ENCODE measurements at places on chromosomes 13 and 19.

DNA sequence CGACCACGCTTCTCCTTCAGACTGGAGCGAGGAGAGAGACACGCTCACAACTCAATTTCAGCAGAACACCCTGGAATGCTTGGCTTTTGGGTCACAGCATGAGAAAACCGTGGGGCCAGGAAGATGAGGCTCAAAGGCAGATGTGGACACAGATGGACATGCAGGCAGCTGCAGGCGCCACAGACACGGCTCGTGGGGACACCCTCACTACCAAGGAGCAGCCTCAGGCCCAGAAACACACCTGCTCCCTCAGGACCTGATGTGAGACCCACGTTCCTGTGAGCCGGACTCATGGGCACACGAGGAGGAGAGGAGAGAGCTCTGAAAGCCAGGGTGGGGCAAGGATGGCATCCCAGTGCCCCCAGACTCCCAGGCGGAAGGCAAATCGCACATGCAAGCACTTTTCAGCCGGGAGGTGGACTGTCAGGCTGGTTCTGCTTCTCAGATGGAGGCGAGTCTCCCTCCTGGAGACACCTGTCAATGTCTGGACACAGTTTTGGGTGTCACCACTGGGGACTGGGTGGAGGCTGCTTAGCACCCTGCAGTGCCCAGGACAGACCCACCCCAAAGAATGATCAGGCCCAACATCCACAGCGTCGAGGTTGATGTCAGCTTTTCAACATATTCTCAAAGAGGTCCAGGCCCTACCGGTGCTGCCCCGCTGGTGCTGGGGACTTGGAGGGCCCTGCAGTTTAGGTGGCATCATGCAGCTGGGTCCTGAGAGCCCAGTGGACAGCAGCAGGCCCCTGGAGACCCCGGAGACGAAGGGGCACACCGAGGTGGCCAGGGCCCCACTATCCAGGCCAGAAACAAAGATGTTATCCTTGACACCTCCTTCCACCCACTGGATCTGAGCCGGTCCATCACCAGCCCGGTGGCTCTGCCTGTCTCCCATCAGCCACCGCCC lies 2.3 kb downstream of the ABHD17A start:
- DNase-seq, result no peak

DNA sequence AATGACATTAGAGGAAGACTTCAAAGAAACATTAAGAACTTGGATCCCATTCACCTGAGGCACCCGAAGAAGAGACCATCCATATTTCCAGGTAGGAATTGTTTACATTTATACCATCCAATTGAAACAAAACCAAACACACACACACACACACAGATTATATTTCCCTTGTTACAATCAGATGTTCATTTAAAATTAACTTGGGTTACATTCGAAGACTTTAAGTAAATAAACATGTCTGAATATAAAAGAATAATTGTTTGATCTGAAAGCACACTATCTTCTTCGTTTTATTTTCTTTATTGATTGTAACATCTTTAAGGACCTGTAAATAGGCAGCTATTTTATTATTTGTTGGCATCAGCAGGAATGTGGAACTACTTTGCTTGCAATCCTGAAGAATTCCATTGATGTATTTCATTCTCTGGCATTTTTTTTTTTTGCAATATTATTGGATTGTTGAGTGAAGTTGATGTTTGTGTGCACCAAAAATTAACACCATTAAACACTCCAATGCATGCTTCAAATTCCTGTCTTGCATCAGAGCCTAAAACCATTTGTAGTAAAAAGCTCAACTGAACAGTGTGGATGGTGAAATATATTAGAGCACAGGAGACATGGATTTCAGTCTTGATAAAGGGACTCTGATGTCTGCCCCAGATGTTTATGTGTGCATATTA lies 85.3 kb upstream of the FRY start:
- DNase-seq, result no peak

GRCh38 chr19:33796164-33796875 lies at the start of gene KCTD15:
TSS of gene KCTD15 (plus strand) at chr19:33796870. CDS start at chr19:33800455, 3,585 bp downstream.
- no peak for DNase-seq

GRCh38 chr19:40519352-40520322 lies 52.8 kb downstream of the SPTBN4 start:
- DNase-seq, result no peak

- no peak for DNase-seq
These were observed 7.2 kb upstream of the MBNL2 start for GRCh38 chr13:97214921-97215320.

- no peak for DNase-seq
These were observed 20.5 kb downstream of the VASP start for GRCh38 chr19:45527731-45528130.

All from DMS153 (cell line).